Trophoblast cell (in vitro differentiated cells and primary cell): ENCODE measurements at places on chromosomes 16 and 17.

DNA sequence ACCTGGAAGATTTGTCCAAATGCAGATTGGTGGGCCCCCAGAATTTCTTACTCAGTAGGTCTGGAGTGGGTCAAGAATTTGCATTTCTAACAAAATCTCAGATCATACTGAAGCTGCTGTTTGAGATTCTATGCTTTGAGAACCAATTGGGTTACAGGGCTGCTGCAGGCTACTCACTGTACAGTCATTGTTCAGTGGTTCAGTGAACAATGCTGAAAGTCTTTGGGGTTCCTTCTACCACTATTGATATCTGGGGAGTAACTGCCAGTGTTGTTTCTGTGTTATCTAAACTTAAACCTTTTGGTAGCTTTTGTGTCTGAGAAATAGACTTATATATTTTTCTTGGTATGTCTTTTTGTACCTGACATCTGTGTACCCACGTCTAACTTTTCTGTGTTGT, 187.5 kb downstream of the TANC2 start:
- no peak for DNase-seq

DNA sequence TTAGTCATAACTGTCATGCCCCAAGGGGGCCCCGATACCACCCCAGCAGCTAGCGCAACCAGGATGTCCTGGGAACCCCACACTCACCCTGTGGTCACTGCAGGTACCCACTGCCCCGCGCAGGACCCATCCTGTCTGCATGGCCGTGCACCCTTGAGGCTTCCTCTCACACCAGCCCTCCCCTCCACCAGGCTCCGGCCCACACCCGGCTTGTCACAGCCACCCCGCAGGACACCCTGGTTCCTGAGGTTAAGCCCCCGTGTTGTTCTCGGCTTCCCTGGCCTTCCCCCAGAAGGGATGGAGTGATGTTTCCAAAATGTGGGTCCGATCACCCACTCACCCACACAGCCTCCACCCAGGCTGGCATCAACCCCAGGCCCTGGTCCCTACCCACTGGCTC, 7.5 kb downstream of the DNASE1L2 start:
- no peak for DNase-seq

GRCh38 chr17:16286947-16287562, 66.2 kb downstream of the CENPV start:
- DNase-seq, result peak; percentile 39

DNA sequence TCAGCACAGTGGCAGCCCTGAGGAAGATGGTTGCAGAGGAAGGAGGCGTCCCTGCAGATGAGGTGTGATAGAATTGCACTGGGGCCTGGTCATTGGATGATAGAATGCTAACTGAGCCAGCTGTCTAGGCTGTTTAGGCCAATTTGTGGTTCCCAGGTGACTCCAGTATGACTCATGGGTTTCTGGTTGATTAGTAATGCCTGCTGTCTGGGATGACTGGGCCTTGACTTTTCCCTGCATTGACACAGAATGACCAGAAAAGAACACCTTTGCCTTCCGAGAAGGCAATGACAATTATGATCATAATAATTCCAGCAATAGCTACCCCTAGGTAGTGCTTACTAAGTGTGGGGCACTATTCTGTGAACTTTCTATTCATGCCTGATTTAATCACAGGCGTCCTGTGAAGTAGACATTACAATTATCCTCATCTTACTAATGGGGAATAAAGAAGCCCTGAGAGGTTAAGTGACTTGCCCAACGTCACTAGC, 31.5 kb downstream of the USP43 start:
- DNase-seq, result peak; percentile 95

DNA sequence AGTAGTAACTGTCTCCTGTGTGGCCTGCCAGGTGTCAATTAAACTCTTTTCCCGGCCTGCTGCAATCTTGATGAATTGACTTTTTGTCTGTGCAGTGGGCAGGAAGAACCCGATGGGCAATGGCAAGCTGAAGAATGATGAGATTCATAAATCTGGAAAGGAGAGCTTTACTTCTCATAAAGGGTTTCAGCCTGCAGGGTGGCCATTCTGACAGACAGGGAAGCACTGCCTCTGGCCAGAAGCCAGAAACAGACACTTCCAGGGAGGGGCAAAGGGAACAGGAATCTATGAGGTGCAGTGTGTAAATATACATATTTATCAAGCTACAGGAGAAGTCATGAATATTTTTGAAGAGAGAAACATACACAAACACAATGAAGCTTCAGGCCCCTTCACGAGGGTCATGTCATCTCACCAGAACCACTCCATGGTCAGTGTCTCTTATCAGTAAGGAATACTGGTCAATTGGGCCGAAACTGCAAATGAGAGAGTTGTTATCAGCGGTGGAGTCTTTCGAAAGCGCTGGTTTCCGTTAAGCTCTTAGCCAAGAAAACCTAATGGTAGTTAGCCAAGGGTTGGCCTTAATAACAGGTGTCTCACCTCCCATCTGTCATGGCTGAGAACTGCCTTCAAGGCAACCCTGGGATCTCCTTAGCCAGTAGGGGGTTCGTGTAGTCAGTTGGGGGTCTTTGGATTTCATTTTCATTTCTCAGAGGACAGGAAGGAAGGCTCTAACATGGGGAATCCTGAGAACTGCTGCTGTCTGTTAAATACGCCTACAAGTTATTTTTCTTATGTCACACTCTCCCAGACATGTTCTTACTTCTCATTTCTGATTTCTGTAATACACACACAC, 1.2 kb upstream of the NARF start:
- DNase-seq, result peak; percentile 16
